Glutamatergic neuron (in vitro differentiated cells): ENCODE measurements at places on chromosomes 4 and X. TPM values are rescaled to one million over a fixed set of nuclear protein-coding genes. Genes with fewer than 3 reads are reported as not detected.

GRCh38 chr4:77564231-77564630 lies 41.4 kb upstream of the CXCL13 start:
- no peak for DNase-seq

GRCh38 chr4:177401658-177402273 lies 40.5 kb downstream of the AGA start:
- no peak for DNase-seq

DNA sequence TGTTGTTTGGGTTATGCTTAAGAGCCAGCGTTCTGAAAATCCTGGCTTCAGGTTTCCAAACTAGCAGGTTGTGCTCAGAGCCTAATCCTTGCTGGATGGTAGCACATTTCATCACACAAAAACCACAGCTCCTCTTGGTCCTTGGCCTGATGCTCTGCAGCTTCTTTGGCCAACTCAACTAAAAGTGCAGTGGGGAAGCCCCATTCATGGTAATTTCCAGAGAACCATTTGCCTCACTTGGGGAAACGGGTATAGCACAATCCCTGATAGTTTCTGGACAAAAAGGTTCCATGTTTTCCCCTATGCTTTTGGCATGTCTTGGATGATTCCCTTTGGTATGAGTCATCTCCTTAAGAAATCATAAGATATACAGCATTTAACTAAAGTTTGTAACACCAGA lies 78.7 kb downstream of the SYNPO2 start:
- no peak for DNase-seq

- DNase-seq = no peak
Observed at GRCh38 chrX:123830309-123830708, 29.5 kb upstream of the XIAP start.

The ZNF711 gene
- total RNA-seq = 41.9 TPM

The RNF175 gene
- 2.1 TPM for total RNA-seq

The TRIML2 gene
- total RNA-seq = not detected
